Right kidney (tissue), 9 donors: ENCODE measurements at places on chromosomes 1 and 21.

DNA sequence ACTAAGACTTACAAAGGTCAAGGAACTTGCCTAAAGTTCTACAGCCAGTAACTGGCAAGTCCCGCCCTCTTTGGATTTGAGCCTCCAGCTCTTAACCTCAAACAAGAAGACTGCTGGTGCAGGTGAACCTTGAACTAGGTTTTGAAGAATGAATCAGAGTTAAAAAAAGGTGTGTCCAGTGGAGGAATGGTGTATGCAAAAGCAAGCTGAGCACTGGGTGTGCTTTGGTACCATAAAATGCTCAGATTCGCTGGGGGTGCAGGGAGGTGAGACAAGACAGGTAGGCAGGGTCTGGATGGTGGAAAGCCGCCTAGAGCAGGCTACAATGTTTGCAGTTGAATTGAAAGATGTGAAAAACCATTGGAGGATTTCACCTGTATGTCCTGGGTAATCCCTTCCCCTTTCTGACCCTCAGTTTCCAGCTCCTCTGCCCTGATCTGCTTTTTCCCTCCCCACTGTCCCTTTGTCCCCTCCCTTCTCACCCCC lies 39.8 kb downstream of the FOXD2 start:
- no peak for DNase-seq

GRCh38 chr21:44509539-44509938 lies 30.5 kb downstream of the KRTAP10-1 start:
- no peak for DNase-seq

- DNase-seq = no peak
Observed at GRCh38 chr1:33380811-33381210, 50.1 kb downstream of the PHC2 start.

GRCh38 chr1:230072866-230073265 lies 5.8 kb downstream of the GALNT2 start:
- DNase-seq = no peak

GRCh38 chr1:164635803-164636731 lies 77.1 kb downstream of the PBX1 start:
- no peak for DNase-seq

DNA sequence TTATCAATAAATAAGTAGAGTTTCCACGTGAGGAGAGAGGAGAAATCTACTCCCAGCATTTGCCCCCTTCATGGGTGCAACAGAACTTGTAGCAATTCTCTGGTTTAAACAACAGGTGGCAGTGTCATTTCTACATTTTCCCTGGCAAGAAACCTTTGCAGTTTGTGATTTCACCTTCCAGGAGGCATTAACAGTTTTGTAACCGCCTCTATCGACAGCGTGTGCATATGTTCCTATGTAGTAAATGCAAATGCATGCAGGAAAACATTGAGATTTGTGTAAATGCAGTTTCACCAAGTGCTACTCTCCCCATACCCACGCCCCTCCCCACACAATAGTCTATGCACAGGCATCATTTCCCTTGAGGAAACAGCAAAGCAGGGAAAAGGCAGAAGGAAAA lies 494.7 kb downstream of the SMYD3 start:
- DNase-seq = no peak

GRCh38 chr1:192943108-192943507 lies 116.1 kb downstream of the UCHL5 start:
- no peak for DNase-seq
